ENCODE measurements at places on chromosomes 5 and 9.

DNA sequence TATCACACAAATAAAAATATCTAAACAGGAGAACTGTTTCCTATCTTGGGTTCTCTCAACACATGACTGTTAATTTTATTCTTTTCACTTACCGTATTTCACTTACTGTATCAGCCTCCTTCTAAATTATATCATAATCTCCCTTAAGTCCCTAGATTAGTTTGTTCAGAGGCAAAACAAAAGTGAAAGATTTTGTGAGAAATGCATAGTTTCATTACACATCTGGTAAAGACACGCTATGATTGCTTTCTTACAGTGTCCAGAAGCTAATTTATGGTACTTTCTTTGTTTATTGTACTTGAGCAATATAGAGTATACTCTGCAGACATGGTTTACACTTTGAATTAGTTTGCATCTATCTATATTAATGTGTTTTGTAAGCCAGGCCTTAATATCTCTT is 159.7 kb upstream of the TLX3 start:
- no peak for DNase-seq

DNA sequence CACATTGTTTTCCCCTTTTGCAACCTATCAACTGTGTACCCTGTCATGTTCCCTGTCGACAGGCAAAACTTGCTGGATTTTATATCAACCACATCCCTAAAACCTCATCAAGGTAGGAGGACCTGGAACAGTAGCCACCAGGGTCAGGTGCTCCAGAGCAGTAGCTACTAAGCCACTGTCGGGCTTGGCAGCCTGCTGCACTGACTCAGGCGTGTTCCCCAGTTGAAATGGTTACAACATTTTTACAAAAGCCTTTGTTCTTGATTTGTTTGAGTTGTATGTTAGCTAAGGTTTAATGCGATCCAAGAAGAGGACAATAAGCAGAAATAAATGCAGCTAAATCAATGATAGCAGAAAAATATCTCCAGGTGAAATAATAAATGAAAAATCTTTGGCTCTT is 407.4 kb upstream of the TLE4 start:
- no peak for DNase-seq

DNA sequence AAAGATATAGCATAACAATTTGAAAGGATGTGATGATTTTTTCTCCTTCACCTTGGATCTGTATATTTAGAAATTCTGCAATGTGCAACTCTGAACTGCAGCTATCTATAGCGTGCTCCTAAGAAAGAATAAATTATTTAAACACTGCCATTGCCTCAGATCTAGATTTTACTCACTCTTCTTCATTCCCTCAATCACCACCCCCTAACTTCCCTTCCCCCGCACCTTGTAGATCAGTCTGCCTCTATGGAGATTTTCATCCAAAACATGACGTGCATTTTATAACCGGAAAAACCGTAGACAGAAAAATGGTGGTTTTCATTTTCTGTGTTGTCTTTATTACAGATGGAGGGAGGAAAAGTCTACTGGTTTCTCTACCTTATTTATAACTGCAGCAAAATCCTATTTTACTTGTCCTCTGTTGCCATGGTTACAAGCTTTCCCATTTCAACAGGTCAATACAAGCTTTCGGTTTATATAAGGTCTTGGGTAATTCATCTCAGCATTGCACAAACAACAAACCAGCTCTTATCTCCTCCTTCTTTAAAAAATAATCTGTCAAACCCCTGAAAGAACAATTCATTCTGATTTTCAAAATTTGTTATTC is 480.0 kb downstream of the TAF11L14 start:
- DNase-seq: no peak

DNA sequence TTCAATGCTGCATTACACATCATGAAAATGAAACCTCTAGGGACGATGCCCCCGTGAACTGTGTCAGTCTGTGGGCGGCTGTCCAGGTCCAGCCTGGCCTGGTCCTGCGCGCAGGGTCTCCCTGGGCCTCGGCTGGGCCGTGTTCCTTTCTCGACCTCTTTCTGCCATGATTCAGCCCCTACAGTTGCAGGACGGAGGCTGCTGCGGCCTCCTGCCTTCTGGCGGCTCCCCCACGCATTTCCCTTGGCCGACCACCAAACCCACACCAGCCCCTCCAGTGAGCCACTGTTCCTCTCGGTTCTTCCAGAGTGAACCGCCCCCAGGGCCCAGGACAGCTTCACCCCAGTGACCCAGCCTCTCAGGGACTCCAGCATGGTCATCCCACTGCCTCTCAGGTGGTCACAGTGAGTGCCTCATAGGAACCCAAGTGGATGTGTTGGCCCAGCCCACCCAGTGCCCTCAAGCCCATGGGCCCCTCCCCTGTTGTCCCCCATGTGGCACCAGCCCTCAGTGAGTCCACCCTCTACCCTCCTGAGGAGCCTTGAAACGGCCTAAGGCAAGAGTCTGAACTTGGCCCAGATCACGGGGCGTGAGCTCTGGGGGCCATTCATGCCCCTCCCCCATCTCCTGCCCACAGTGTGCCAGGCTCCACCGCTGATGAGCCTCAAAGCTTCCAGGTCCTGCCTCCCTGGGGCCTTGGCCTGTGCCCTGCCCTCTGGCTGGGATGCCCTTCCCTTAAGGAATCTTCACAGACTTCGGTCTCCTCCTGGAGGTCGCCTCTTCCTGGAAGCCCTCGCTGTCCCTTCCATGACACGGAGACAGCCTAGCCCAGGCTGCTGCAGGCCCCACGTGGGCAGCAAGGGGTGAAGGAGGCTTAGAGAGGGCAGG is 10.0 kb upstream of the CLIC3 start:
- no peak for DNase-seq

DNA sequence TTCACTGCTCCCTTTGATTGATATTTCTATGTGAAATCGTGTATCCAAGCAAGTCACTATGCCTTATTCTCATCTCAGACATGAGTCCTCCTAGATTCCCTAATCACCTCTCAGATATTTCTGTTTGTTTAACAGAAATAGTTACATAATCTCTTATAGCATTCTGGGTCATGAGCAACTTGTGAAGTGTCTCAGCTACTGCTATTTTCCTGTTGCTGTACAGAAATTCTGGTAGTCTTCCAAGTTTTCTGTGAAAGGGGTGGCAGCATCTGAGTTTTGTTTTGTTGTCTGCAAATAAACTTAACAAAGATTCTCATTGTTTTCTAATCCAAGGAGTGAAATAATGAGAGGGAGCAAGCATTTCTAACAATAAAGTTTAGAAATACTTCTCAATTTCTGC is 256.9 kb upstream of the ST8SIA4 start:
- no peak for DNase-seq

- no peak for DNase-seq
Measured at GRCh38 chr5:60020457-60020856, 126.9 kb upstream of the PDE4D start.

DNA sequence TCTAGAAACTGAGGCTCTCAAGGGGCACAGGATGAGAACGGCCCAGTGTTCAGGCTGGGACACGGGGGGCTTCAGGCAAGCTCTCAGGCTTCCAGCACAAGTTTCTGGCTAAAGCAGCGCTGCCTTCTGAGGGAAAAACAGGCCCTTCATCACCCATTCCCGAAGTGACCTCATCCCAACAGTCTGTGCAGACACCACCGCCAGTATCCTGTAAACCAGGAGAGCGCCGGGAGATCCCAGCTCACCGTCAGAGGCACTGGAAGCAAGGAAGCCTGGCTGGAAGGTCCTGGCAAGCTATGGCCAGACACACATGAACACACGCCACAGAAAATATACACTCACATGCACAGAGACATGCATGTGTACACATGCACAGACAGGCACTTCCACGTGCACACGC is 8.8 kb downstream of the SLC12A7 start:
- no peak for DNase-seq

DNA sequence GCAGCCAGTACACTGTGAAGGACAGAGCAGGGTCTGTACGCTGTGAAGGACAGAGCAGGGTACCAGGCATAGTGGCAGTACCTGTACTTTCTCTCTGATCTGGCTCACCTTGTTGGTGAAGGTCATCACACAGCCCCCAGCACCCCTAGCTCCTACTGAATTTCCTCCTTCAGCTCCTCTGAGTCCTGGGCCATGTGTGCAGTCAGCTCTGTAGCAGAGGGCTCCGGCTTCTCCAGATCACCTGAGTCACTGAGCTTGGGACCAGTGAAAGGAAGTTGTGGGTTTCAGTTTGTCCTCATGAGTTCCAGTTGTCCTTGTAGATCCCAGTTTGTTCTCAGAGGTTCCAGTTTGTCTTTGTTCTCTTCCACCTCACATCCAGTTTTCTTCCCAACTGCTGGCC is 5.5 kb downstream of the NUDT2 start:
- no peak for DNase-seq

GRCh38 chr5:150181766-150182545 is 7.9 kb upstream of the SLC6A7 start:
- no peak for DNase-seq

- DNase-seq: no peak
Measured at GRCh38 chr5:173240091-173241050, 5.4 kb upstream of the NKX2-5 start.

DNA sequence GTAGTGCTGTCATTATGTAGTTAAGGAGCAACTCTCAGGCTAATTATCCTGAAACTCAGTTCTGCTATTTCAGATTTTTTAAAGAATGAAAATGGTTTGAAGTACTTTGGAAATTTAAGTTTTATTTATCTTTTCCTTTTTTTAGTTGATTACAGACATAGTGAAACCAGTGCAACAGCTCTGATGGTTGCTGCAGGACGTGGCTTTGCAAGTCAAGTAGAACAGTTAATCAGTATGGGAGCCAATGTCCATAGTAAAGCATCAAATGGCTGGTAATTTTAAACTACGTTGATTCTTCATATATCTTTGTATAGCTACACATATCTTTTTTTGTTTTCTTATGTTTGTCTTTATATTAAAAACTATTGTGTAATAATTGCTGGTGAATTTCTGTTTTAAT is 34.9 kb downstream of the YTHDC2 start:
- no peak for DNase-seq

DNA sequence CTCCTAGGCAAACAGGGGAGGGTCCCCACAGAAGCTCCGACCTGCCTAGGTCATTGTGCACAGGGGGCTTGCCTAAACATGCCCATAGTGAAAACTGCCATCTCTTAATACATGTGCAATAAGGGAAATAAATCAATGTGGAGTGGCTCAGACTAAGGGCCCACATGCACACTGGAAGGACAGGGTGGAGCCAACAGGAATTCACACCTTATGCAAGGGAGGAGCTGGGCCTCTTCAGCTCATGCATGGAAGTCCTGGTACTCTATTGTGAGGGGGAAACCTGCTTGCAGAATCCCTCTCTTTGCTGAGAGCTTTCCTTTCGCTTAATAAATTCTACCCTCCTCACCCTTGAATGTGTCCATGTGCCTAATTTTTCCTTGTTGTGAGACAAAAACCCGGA is 815.8 kb downstream of the EFNA5 start:
- no peak for DNase-seq

- DNase-seq: no peak
Measured at GRCh38 chr9:31030741-31031202, 1353.7 kb upstream of the ACO1 start.

GRCh38 chr9:32968101-32969011 is 33.1 kb downstream of the APTX start:
- DNase-seq: peak; percentile 3

- DNase-seq: no peak
Measured at GRCh38 chr9:86079865-86080469, 19.4 kb downstream of the GOLM1 start.

DNA sequence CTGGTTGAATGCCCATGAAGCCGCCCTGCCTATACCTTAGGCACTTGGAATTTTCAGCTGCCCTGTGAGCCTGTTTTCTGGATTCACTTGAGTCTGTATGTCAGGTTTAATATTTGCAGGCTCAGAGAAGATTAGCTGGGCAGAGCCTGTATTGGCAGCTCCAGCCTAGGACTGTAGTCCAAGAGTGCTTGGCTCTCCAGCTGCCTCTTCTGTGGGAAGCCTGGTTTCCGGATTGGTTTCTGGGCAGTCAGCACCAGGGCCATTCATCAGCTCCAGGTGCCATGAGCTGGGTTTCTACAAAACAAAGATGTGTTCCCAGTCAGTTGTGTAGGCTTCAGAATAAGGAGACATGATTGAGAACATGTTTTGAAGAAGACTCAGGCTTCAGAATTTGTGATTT is 90.1 kb downstream of the ARHGAP26 start:
- DNase-seq: no peak

GRCh38 chr5:75567710-75568109 is 43.5 kb upstream of the ANKDD1B start:
- DNase-seq: no peak

DNA sequence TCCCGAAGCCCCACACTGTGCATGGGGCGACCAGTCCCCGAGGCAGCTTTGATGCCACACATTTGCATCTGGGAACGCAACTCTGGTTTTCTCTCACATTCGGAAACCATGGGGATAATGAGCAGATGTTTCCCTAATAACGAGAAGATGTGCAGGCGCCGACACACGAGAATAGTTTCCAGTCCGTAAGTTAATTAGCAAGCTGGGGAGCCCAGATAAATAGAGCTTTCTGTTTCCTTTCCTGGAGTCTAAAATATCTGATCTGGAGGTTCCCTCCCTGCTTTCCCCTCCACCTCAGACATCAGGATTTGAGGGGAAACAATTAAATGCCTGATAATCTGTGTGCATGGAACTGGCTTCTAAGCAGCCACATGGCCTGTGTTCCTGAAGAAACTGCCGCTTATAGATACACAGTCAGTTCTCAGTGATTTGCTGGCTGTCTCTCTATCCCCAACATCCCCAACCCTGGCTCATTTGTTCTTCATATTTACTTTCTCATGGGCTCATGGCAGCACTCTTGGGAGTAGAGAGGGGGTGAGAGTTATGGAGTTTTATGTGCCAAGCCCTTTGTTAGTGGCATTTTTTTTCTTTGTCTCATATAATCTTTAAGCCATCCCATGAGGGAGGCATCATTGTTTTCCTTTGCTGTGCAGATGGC is 62.8 kb downstream of the PDZD2 start:
- no peak for DNase-seq

- no peak for DNase-seq
Measured at GRCh38 chr9:79259858-79260257, 311.9 kb upstream of the TLE4 start.

DNA sequence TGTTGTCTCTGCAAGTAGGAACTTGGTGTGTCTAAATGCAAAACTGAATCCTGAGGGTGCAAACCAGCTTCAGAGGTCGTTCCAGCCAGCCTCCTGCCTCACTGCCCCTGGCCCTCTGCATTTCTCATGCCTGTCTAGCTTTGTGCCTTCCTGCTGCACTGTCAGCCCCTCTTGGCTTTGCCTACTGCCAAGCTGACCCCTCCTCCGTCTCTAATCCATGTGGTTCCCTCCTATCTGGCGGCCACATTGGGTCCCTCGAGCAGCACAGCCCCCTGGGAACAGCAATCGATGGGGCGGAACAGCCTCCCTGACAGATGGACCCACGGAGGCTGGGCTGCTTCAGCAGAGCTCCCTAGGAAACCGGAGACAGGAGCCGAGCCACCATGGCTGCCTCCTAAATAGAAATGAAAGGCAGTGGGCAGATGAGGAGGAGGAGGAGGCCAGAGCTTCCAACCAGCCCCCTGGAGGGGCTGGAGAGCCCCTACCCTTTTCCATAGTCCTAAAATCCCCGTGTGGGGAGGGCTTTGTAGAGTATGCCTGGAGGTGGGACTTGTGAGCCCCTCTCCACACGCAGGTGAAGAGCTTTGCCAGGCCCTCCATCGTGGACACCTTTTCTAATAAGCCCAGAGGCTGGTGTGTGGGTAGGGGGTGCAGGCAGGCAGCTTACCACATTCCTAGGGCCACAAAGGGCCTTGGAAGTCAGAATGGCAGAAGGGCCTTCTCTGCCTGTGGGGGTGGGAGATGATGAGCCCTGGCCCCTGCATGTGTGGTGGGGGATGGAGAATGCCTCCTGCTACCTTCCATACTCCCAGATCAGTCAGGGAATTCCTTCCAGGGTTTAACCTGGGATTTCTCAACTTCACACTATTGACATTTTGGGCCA is 9.2 kb upstream of the CXXC5 start:
- no peak for DNase-seq

GRCh38 chr9:129080298-129080600 is 662 bp upstream of the DOLPP1 start:
- no peak for DNase-seq
